ENCODE measurements at places on chromosomes 16 and 17.

DNA sequence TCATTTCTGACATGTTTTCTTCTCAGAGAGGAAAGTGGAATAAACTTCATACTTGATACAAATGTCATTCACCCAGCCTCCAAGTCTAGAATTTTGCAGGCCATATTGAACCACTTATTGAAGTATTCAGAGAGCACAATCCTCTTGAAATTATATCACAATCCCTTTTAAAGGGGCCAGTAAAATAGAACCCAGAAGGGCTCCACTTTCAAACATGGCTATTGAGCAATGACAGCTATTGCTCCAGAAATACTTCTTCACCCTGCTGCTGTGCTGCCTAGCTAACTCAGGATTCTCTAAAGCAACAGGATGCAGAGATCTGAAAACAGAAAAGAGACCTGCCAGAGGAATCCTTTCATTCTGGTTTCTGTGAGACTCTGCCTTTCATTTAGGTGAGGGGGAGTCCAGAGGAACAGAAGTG is 275.0 kb upstream of the CDH5 start:
- peak; percentile 92 for DNase-seq

DNA sequence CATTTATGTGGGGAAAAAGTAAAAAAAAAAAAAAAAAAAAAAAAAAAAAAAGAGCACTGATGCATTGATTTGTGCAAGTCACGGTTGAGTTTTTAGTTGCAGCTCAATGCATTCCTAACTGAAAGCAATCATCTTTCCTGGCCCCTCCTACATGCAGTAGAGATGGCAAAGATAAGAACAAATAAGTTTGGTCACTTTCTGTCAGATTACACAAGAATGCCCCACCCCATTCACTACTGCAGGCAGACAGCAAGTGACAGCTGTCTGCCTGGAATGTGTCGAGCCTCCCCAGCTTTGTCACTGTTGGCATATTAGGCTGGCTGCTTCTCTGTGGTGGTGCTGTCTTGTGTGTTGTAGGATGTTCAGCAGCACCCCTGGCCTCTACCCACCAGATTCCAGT is 243.5 kb downstream of the FOXL1 start:
- DNase-seq: no peak

DNA sequence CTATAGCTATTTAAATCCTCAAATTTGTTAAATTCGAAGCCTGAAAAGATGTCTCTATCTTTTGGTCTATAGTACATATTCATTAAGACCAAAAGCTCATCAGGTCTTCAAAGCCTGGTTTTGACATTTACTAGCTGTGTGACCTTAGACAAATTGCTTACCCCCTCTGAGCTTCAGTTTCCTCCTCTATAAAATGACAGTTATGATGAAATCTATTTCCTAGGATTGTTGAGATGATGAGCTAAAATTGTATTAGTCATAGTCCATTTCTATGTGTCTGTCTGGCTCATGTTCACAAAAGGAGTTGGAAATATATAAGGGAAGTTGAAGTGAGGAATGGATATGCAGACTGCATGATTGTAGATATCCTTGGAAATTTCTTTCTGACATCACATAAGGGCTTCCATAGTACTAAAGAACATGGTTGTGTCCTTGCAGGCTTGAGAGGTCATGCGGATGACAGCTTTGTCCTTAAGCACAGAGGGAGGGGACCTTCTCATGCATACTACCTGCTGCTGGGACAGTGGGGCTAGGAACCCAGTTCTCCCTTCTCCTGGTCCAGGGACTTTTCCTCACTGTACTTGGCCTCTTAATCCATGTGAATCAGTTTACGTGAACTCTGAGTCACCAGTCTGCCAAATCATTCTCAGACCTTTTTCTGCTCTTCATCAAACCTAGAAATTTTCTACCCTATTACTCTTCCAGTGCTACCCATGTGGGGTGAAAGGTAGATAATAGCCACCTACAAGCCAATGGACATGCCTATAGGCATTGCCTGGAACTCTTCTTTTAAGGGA is 487.5 kb upstream of the SALL1 start:
- peak; percentile 7 for DNase-seq

DNA sequence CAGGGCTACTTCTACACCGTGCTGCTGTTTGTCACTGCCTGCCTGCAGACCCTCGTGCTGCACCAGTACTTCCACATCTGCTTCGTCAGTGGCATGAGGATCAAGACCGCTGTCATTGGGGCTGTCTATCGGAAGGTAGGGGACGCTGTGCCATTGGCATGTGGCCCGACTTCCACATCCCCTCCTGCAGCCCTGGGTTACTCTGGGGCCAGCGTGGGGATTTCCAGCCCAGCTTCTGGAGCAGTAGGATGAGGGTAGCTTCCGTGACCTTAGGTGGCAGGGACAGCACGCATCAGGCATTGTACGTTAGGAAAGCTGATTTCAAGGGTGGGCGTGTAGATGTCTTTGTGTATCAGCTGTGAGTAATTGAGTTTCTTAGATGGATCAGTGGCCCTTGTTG is 96.5 kb downstream of the ABCC1 start:
- DNase-seq: no peak

DNA sequence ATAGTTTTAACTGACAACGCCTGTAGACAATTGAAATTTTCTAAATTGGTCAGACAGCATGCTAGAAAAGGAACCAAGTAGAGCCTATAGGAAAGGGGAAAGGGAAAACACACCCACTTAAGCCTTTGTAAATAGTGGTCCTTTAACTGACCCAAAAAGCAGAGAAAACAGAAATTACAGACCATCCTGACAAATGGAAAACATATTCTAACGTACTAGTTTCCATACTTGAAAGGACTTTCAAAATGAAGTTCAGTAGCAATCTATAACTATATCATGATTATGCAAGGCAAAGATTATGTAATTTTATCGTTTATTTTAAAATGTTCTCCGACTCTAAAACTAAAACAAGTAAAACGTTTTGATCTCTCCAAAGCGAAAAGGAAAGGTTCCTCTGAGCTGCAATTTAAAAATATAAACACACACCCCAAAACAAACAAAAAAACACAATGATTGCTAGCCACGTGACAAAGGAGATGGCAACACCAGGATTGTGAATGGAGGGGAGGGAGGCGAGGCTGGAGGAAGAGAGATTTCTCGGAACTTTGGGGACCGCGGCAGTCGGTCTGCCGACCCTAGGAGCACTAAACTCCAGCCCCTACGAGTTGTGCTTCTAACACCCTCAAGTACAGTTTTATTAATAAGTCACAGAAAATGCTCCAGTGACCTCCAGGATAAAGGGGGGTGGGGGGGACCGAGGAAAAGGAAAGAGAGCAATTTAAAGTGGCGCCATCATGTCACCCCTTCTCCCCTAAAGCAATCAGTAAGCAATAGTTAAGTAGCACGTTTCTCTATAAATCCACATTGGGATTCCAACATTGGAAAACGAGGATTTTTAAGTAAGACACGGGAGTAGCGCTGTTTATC is 1.7 kb downstream of the KANSL1 start:
- DNase-seq: peak; percentile 88

DNA sequence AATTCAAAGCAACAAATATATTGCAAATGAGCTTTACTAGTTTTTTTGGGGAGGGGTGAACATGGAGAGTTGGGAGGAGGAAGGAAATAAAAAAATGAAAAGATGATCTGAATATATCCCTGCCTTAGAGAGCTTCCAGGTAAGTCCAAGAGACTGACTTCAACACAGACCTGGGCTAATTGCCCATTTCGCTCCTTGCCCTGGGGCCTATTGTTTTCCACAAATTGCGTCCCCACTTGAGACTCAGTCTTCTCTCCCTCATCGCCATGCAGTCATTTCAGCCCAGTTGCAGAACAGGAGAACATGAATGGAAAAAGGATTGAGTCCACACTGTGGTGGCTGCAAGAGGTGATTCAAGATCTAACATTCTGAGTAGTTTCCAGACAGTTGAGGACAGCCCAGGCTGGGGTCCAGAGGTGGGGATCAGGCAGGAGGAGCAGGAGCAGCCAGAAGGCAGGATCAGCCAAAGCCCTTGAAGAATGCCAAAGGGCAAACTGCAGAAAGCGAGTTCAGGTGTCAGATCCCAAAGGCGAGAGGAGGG is 21.6 kb upstream of the TOB1 start:
- no peak for DNase-seq

GRCh38 chr17:5238333-5238732 is 3.7 kb upstream of the SCIMP start:
- DNase-seq: no peak

DNA sequence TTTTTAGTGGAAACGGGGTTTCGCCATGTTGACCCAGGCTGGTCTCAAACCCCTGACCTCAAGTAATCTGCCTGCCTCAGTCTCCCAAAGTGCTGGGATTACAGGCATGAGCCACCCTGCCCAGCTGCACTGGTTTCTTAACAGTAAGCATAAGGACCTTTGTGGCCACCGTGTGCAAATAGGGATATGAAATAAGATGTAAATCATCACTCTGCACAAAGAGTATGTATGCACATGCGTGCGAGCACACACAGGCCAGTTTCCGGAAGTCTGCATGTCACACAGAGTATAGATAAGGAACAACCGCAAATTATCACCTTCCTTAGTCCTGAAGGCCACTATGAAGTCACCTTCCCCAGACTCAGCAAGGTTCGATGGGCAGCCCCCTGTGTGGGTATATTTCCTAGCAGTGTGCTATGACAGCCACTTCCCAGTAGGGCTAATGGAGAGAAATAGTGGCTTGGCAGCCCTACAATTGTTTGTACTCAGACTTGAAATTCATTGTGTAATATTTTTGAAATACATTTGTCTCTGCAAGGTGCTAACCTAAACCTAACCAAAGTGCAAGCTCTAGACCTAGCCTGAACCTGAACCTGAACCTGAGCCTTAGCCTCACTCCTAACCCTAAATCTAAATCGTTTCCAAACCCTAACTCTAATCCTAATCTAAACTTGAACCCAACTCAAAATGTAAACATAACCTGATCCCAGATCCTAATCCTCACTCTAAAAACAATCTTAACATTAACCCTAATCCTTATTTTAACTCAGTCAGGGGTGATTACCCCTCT is 48.4 kb upstream of the SKAP1 start:
- no peak for DNase-seq

DNA sequence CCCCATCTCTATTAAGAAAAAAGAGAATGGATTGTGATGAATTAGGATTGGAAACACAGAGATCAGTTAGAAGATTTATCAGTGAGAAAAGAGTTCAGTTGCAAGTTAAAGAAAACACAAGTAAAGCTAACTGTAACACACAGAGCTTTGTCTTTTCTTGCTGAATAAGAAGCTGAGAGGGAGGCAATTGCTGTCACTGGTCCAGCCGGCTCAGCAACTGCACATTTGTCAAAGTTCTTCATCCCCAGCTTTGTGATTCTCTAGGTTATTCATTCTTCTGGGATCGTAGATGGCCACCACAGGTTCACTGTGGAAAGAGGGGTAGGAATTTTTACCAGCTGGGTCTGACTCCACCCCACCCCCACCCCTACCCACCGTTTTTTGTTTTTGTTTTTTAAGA is 615.7 kb downstream of the WWOX start:
- no peak for DNase-seq

GRCh38 chr16:19940195-19940594 is 55.5 kb upstream of the GPRC5B start:
- no peak for DNase-seq

- no peak for DNase-seq
These were observed 8.5 kb downstream of the SLC22A31 start for GRCh38 chr16:89191901-89192185.

DNA sequence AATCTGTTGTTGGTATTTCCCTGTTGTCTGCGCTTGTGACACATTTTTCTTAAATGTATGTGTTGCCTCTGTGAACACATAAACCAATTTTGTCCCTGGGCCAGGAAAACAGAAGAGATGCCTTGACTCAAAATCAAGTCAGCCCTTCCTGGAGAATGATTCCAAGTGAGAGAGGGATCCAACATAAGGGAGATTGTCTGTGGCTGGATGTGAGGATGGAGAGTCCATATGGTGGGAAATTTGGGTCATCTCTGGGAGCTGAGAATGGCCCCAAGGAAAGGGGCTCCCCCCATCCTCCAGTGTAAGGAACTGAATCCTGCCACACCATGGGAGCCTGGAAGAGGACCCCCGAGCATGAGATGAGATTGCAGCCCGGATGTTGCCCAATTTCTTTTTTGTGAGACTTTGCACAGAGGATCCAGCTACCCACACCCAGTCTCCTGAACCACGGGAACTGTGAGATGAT is 13.5 kb downstream of the CRYM start:
- no peak for DNase-seq

DNA sequence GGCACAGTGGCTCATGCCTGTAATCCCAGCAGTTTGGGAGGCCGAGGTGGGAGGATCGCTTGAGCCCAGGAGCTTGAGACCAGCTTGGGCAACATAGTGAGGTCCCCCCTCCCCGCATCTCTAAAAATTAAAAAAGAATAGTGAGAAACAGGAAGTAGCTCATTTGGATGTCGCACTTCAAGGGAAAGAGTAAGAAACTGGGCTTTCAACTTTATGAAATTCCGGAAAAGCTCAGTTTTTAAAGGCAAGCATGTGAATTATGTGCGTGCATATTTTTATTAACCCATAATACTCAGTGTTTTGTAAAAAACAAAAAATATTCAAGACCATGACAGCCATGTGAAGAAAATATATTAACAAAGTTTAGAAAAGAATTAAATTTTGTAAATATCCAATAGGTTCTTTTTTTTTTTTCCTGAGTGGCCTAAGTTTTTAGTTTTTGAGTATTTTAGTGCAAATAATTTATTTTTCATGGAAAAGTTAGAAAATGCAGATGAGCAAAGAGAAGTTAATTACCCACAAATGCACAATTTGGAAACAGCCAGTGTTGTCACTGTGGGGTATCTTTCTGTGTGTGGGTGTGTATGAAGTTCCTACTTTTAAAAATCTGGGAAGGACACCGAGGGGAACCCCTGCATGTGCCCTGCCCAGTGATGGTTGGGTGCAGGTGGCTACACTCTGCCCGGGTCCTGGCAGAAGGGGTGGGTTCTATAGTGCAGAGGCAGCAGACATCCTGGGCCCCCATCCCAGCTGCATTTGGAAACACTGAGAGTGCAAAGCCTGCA is 40.0 kb downstream of the CIBAR2 start:
- DNase-seq: no peak

- DNase-seq: no peak
These were observed 577.8 kb downstream of the WWOX start for GRCh38 chr16:78677181-78677731.

GRCh38 chr16:54284319-54284930 is 2.2 kb downstream of the IRX3 start:
- DNase-seq: no peak

GRCh38 chr17:8142158-8142886 is 9.9 kb downstream of the PER1 start:
- no peak for DNase-seq

- DNase-seq: no peak
These were observed 91.4 kb downstream of the GRIN2A start for GRCh38 chr16:10090816-10091215.

- no peak for DNase-seq
These were observed 144.1 kb downstream of the SPECC1 start for GRCh38 chr17:20153231-20153630.
